ENCODE measurements at places on chromosomes 16 and 17.

- no peak for DNase-seq
These were observed 14.5 kb downstream of the NKD1 start for GRCh38 chr16:50562657-50563056.

DNA sequence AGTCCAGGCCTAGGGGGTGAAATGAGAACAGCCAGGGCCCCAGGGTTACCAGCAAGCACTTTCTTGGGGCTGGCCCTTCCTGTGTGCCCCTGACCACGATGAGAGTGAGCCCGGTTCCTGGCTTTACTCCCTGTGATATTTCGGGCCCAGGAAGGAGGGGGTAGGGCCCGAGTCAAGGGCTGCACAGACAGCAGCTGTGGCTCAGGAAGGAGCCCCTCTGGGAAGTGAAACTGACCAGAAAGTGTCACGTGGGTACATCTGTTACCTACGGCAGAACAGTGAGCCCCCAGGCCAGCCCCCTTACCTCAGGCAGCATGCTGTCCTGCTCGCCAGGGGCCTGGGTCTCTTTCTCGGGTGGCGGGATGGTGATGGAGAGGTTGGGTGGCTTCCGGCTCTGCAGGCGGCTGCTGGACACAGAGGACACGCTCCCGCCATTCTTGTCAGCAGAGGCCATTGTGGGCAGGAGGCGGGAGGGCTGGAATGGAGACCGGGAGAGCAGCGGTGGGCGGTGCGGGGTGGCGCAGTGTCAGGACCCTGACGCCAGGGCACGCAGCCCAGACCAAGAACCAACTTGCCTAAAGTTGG lies 13.8 kb downstream of the AANAT start:
- DNase-seq = no peak

DNA sequence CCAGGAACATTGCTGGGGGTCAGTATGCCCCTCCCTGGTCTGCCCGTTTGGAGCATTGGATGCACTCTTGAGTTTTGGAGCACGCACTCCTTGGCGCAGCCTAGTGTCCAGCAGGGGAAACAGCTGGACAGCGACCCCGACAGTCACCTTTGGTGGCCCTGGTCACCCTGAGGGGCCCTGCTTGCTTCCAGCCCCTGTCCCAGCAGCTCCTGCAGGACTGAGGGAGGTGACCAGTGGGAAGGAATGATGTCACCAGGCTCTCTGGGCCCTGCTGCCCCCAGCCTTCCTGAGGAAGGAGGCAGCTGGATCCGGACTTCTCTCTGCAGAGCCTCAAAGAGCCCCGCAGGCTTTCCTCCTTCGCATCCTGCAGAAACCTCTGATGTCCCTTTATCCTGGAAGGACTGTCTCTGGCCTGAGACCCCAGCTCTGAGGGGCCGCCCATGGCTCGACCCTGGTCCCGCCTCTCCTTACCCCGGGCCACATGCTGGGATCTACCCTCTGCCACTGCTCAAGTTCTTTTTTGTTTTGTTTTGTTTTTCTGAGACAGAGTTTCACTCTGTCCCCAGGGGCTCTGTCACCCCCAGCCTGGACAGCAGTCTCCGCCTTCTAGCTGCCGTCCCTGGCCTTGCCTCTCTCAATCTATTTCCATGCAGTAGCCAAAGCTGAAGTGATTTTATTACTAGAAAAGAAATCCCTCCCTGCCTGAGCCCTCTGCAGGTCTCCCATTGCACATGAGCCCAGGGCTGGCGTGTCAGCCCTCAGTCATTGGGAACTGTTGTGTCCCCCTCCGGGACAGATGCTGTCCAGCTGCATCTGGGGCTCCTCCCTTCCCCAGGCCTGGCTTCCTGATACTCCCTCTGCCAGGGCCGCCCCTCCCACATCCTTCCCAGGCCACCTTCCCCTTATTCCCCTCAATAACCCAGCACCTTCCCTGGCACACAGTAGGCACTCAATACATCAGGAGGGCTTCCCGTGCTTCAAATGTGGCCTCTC lies 11.6 kb downstream of the ZSCAN10 start:
- DNase-seq = no peak

- no peak for DNase-seq
These were observed 2.9 kb upstream of the RANGRF start for GRCh38 chr17:8285270-8286181.

DNA sequence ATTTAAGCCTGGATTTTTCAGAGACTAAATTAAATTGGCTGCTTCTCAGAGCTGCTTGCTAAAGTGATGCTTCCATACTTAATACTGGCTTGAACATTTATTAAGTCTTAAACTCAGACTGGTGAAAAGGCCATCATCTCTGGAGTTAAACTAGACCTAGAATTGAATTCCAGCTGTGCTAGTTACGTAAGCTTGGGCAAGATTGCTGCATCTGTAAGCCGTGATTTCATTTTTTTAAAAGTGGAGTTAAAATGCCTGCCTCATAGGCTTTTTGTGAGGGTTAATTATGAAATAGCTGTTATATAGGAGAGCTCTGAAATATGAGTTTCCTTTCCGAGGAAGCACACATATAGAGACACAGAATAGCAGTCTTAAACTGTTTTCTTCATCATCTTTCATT lies 84.7 kb downstream of the VAT1L start:
- no peak for DNase-seq

DNA sequence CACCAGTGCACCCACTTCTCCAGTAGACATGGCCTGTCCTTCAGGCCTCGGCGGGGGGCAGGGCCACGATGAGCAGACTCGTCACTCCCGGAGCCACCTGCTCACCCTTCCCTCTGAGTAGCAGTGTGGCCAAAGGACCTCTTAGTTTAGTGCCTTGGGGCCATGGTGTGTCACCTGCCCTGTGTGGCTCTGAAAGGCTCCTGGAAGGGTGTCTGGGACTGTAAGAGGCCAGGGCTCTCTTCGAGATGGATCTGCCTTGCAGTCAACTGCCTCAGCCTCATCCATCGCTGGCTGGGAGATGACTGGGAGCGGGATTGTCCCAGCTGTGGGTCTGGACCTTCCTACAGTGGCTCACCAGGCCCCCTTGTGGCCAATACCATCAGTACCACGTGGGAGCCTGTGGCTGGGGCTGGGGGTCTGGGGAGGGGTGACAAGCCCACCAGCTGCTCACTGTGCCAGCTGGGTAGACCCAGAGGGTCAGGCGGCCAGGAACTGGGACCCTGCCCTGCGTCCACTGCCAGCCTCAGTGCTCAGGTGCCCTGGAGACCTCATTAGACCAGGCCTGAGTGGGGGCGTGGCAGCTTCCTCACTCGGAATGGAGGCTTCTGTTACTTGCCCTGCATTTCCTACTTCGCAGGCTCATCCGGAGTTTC lies 133.4 kb downstream of the OR1D5 start:
- peak; percentile 92 for DNase-seq

GRCh38 chr16:48004141-48004695 lies 151.6 kb downstream of the ABCC12 start:
- peak; percentile 21 for DNase-seq

DNA sequence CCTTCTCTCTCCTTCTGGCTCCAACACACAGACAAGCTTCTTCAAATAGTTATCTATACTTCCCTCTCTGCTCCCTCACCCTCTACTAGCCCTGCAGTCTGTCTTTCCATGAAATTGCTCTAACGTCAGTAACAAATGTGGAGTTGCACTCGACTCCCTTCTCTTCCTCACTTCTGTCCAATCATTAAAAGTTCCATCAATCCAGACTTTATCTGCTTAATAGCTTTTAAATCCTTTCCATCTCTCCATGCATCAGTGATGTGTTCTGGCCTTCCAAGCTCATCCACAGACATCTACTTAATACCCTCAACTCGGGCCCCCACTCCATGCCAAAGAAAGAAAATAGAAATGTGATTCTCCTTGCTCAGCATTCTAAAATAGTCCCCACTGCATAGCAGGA lies 422.1 kb upstream of the CDH5 start:
- no peak for DNase-seq

DNA sequence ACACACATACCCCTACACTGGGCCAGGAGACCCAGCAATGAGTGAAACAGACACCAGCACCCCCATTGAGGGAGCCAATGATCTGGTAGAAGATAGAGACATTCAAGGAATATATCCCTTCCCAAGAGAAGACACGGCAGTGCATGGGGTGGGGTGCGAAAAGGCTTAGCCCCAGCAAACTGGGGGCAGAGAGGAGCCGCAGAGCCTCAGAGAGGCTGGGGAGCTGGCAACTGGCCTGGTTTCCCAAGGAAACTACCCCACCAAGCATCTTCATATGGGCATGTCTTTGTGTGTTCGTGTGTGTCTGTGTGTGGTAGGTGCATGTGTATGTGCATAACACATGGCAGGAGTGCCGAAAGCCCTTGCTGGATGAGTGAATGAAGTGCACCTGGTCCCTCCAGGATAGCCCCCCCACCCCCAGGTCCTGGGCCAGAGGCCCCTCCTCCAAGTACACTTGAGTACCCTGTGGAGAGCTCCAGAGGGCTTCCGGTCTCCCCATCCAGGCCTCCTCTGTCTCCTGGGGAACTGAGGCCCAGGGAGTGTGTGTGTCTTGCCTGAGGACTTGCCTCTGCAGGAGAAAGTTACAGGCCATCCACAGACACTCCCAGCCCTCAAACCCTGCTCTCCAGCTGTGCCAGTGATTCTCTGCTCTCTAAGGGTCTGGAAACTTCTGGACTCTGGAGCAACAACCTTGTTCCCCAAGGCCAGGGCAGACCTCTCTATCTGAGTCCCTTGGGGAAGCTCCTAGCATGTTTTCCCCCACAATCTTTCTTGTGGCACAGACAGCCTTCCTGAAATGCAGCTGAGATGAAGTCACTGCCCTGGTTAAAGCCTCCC lies 15.9 kb downstream of the TBX2 start:
- DNase-seq = no peak
